Aorta (tissue), 5 donors: ENCODE measurements at places on chromosomes 4 and X. TPM values are rescaled to one million over a fixed set of nuclear protein-coding genes. Genes with fewer than 3 reads are reported as not detected.

The PHEX gene
- not detected for polyA plus RNA-seq

The AKAP4 gene
- not detected for polyA plus RNA-seq

The UNC5C gene
- polyA plus RNA-seq = 0.63 TPM

- no peak for DNase-seq
Observed at GRCh38 chr4:169619518-169619957, 840 bp upstream of the CLCN3 start.

- no peak for DNase-seq
Observed at GRCh38 chr4:184384056-184384809, 90.1 kb downstream of the IRF2 start.

- DNase-seq = no peak
Observed at GRCh38 chrX:25016361-25016671, 551 bp upstream of the ARX start.

The TCP11X1 gene
- polyA plus RNA-seq = not detected

- DNase-seq = no peak
Observed at GRCh38 chr4:17385403-17385802, 126.5 kb downstream of the QDPR start.

DNA sequence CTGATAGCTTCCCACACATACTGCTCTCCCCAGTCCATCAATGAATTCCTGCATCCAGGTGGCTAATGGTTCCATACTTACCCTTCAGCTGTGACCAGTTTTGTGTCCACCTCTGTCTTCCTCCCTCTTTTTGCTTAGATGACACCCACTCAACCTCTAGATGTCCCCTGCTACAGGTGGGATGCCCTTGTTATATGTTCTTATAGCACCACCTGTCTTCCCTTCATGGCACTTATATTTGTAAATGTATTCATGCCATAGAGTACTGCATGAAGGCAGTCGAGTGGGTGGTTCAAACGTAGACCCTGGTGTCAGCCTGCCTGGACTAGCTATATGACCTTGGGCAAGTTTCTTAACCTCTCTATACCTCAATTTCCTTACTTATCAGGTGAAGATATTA is 6.5 kb upstream of the USP46 start:
- DNase-seq = no peak

DNA sequence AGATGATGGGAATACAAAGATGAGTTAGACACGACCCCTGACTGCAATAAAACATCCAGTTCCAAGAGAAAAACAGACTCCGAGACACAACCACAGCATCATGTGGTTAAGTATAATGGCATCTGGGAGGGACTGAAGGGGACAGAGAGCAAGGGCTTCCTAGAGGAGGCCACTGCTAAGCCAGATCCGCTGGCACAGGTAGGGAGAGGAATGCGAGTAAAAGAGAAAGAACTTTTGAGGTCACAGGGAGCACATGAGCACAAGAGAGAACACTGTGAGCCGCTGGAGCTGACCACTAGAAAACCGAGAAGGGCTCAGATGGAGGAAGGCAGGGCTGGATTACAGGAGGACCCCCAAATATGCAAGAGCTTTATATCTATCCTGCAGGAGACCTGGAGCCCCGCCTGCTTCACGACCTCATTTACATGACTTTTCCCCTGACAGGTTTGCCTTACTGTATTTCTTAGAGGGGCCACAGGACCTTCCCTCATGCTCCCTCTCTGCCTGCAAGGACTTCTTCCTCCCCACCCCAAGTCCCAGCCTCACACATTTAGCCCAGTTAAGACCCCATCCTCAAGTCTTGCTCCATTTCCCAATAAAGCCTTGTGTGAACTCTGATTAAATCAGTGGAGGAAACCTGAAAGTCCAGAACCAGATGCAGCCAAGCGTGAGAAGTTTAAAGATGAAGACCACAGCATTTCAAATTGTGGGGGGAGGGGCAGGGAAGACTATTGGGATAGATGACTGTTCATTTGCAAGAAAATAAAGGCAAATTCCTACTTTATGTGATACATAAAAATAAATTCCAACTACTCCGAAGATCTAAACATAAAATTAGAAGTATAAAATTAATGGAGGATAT is 29.6 kb downstream of the MFAP3L start:
- DNase-seq = no peak

- DNase-seq = no peak
Observed at GRCh38 chr4:26369581-26369980, 48.8 kb downstream of the RBPJ start.

GRCh38 chrX:47223476-47224250 is 5.2 kb downstream of the CDK16 start:
- no peak for DNase-seq

DNA sequence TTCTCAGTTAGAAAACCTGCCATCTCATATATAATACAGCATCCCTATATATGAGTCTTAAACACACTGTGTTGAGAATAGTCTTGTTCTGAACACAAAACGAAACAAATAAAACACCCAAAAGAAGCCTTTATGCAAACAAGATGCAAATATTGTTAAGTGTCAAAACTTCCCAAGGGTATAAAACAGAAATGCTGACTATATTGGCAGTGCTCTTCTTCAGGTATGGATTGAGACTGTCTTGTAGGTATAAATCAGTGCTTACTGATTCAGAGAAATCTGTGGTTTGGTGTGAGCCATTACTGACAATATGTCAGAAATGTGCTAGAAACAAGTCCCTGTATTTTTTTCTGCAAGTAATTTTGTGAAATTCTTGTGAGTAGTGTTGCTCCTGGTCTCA is 82.8 kb upstream of the CTSO start:
- no peak for DNase-seq

The KLKB1 gene
- 7.3 TPM for polyA plus RNA-seq

- DNase-seq = no peak
Observed at GRCh38 chrX:1283093-1283492, 14.5 kb downstream of the CSF2RA start.

- DNase-seq = no peak
Observed at GRCh38 chr4:142406499-142406835, 439.6 kb downstream of the INPP4B start.

The SERPINA7 gene
- not detected for polyA plus RNA-seq

The MTTP gene
- polyA plus RNA-seq = 13.6 TPM

DNA sequence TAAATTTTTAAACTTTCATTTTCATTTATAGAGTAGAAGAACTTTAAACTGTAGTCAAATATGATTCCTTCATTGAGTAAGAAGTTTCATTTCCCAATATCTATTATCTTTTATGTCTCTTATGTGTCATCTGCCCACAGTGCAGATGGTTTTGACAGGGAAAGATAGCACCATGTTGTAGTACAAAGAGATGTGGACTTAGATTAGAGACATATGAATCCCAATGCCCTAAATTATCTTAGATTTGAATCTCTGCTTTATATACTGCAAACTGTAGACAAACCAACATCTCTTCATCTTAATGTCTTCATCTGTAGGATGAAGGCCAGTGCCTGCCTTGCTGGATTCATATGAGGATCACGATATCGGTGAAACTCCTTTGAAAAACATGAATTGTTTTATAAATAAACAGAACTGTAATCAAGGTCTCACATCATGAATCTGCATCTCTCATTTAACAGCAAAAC is 217.5 kb downstream of the BANK1 start:
- DNase-seq = no peak

DNA sequence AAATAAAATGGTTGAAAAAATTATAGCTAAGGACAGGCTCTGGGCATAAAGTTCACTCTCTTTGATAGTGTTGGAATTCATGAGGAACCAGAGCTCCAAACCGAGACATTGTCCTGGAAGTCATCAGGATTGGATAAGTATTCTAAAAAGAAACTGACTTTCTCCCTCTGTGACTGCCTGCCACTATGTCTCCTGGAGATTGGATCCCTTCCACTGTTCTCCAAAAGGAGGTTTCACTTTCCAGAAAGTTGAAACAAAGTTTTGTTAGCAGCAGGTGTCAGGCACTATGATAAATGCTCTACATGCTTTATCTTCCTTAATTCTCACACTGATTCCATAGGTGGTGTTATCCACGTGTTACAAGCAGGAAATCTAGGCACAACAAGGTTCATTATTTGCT is 16.8 kb downstream of the BANK1 start:
- DNase-seq = no peak

DNA sequence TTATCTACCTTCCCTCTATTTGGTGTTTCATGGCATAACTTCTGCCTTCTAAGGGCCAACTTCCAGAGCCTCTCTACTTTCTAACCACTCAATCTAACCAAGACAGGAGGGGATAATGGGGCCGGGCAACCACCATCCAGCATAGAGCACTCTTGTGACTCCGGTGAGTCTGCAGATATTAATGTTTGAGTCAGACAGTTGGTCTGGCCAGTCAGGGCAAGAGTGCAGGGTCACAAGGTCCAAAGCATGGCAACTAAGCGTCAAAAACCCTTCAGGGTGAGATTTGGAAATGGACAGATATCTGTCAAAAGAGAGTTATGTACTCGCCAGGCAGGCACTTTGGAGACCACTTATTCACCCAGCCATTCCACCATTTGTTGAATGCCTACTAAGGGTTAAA is 105.0 kb downstream of the PALLD start:
- DNase-seq = no peak

GRCh38 chr4:81352446-81352835 is 119.3 kb downstream of the RASGEF1B start:
- no peak for DNase-seq

GRCh38 chrX:11460347-11460746 is 167.1 kb downstream of the AMELX start:
- no peak for DNase-seq

DNA sequence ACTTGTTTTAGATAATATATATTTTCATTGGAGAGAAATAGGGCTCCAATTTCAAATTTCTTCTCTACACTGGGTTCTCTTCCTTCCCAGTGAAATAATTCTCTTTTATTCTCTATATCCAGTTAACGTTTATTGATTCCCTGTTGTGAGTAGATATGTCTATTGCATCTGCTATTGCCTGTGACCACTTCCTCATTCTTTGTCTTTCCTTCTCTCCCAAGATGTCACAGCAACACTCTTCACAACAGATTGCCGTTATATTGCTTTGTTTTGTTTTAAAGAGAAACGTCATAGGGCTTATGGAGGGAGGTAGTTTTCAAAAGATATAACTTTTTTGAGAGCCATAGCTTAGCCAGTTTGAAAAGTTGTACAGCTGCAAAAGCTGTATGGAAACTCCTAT is 343.8 kb downstream of the ARHGAP24 start:
- DNase-seq = no peak

GRCh38 chr4:13918110-13918509 is 290.6 kb upstream of the BOD1L1 start:
- no peak for DNase-seq
